T-helper 2 cell treated with Interferon-gamma antibody and Interleukin-4, amounts not matched to agents 5 μg/mL and 100 μg/mL, for 36 hours (primary cell): ENCODE measurements at places on chromosomes 2 and 18.
A peak's percentile ranks its signal among the peaks of the same experiment; 100 is the strongest.

DNA sequence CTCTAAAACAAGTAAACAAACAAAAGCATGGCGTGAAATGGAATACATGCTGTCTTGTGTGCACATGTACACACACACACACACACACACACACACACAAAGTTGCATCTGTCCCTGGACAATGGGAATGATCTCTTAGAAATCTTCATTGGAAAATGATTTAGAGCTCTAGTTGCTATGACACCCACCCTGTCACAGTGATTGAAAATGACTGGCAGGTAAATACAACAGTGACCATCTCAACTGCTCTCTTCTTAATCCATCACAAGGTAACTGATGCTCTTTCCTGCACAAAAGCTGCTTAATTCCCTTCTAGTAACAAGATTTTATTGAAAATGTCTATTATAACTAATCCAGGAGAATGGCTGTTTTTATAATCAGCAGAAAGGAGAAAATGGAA is 1011.7 kb upstream of the GYPC start:
- DNase-seq: no peak

DNA sequence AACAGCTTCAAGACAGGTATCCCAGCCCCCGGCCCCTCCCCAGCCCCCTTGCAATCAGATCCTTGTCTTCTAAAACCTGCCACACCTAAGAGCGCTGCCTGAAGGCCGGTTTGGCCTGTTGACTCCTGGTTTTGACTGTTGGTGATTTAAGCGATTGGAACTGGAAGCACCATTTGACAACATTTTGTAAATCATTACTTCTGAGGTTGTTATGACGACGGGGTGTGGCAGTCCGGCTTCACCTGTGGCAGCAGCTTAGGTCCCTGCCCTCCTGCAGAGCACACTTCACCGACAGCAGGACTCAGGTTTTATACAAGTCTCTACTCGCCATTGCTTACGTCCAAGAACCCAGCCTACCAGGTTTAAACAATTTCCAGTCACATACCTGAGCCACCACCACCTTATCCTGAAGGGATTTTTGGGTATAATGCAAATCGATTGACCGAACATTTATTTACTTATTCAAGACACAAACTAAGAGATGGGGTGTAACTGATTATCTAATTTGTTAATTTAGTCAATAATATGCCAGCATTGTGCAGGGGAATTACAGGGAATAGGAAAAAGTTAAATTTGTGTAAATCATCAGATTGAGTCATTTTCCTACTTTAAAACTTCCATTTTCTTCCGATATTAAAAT is 707 bp upstream of the DGUOK start:
- DNase-seq: no peak

DNA sequence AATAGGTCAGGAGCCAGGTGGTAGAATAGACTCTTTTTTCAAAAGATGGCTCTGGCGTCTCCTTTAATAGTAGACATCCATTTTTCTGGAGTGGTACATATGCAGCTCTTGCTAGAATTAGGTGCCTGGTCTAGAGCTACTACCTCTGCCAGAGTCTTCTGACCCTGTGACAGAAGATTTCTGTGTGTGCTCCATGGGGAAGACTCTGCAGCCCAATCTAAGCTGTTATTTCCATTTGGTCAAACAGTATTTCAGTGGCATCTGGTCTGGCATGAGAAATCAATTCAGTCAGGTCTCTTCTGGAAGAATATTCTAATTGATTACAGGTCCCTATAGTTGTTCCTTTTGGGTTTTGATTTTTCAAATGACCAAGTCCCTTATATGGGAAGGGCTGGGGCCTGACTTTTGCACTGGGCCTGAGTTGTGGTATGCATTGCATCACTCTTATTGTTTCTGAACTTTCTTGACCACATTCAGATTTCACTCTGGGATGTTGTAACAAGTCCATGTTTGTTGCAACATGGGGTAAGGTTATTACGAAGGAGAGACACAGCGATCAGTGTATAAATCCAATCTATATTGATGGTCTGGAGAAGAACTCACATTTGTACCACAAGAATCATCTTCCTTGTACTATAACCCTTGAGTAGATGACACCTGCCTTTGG is 12.1 kb downstream of the MXD1 start:
- DNase-seq: no peak

GRCh38 chr2:97761192-97761591 is 47.8 kb downstream of the ZAP70 start:
- peak; percentile 48 for DNase-seq

DNA sequence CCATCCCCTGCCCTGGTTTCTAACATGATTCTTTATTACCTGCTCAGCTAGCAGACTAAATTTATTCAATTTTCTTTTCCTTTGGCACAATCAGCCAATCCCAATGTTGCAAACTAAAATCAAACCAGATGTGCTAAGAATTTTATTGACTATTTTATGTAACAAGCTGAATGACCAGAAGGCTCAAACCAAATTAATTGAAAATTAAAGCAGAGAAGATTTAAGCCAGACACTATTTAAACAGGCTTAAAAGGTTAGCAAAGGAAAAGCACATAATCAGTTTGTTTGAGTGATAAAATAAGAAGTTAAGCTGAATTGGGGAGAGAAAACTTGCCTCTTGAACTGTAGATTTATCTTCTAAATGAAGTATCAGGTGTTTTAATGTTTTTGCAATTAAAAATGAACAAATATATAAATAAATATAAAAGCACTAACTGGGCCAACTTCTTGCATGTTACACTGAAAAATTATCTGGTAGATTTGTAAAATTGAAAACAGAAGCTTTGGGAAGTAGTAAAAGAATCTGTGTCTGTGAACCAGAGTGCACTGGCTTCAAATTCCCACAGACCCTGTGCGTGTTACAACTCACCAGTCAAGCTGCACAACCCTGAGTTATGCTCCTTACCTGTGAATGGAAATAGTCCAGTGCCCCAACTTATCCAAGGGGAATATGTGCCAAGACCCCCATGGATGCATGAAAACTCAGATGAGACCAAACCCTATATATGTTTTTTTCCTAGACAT is 283.4 kb downstream of the CNTNAP5 start:
- DNase-seq: no peak

DNA sequence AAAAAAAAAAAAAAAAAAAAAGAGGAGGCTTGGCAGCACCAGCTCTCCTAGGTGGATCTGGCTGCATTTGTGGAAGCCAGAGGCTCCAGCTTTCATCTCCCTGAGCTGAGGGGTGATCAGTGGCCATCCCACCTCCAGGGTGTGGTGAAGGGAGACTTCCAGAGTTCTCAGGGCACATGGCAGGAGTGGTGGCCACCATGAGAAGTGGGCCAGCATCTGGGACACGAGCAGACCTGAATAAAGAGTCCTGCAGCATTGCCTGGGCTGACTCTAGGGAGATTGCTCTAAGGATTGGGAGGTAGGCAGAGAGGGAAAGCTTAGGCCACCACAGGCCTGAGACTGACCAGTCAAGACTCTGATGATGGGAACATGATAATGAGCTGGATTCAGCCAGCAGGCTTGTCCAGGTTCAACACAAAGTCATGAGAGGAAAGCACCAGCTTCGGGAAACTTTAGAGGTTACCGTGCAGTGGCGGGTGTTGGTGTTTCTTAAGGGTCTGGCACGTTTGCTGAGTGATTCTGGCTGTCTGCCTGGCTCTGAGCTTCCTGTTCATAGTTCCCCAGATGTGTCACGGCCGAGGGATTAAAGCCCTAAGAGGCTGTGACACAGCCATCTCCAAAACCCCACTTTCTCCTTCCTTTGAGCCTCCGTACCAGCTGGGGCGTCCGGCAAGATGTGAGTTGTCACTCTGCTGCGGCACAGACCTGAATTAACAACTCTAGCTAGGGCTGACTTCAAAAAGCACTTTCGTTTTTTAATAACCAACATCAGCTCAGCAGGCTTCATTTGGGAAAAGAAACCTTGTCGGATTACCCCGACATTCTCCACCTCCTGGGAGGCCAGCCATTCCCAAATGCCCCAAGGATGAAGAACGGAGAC is 38.3 kb upstream of the IL1R1 start:
- DNase-seq: peak; percentile 54

DNA sequence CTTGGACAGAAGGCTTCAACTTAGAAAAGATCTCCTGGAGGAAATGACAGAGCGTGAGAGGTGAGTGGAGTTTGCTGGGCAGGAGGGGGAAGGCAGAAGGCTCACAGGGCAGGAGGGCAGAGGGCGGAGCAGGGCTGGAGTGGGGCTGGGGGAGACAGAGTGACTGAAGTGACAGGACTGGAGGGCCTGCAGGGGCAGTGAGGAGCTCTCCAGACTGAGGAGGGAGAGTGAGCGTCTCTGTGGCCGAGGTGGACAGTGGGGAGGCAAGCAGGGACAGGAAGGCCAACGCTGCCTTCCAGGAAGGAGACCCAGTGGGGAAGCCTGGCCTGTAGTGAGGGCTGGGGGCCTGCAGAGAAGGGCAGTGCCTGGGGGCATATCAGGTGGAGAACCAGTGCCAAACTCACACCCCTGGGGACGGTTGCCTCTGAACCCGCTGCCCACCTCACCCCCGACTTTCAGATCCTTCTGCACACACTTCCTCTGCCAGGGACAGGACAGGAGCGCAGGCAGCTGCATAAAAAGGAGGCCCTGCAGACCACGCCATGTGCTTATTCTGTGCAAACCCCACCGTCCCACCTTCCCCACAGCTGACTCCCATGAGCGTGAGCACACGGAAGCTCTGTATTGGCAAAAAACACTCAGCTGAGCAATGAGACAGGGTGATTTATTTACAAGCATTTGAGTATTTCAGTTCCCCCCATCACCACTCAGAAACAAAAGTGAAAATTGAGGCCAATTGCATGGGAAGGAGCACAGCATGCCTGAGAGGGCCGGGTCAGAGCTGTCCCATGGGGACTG is 244.3 kb downstream of the FAM210A start:
- DNase-seq: no peak

- no peak for DNase-seq
Measured at GRCh38 chr18:24942144-24942543, 409.8 kb downstream of the ZNF521 start.

GRCh38 chr2:27887830-27888229 is 2.4 kb downstream of the RBKS start:
- DNase-seq: no peak

DNA sequence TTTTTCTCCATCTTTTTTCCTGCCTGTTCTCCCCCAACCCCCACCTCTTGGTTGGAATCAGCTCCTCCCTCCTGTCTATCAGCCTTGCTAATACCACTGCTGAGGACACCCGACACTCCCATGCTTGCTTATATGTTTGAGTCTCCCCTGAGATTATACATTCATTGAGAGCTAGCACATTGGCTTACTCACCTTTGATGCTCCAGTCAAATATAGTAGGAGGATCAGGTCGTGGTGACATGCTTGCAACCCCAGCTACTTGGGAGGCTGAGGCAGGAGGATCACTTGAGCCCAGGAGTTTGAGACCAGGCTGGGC is 91.5 kb upstream of the CCBE1 start:
- DNase-seq: no peak

- DNase-seq: no peak
Measured at GRCh38 chr2:154480521-154480920, 218.0 kb upstream of the KCNJ3 start.

GRCh38 chr2:149564983-149565382 is 22.6 kb downstream of the MMADHC start:
- no peak for DNase-seq

- DNase-seq: no peak
Measured at GRCh38 chr2:222731201-222731621, 59.8 kb downstream of the MOGAT1 start.

DNA sequence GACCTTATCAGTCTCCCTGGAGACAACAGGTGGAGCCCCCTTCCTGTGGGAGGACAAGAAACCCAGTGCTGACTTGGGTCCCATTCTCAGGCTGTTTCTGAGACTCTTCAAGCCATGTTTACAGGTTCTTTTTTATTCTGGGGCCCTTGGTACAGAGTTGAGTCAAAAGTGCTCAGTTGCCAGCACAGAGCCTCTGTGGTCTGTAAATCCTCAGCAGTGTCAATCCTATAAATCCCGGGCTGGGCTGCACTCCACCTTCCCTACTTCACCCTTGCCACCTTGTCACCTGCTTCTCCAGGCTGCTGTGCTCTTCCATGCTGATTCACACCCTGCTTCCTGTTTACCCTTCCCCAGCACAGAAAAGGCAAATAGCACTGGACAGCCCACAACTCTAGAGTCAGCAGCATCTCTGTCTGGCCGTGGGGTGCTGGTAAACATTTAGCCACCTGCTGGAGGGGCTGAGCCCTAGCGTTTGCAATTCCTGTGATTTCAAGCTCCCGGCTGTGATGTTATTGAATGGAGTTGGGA is 74.7 kb downstream of the TNFRSF11A start:
- no peak for DNase-seq

- DNase-seq: no peak
Measured at GRCh38 chr2:181841079-181841478, 50.5 kb upstream of the ITPRID2 start.

DNA sequence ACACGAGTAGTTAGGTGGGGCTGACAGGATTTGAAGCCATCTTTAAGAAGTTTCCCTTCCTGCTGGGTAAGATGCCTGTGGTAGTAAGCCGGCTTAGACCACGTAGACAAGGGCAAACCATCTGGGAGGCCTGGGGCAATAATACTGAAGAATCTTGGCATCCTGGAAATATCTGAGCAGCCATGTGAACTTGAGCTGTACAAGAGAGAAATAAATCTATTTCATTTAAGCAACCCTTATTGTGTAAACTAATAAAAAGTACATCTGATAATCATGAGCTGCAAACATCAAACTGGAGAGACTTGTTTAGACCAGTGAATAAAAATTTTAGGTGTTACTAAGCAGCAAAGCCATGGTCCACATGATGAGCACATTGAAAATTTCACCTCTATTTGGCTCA is 11.4 kb upstream of the CETN1 start:
- no peak for DNase-seq

- DNase-seq: no peak
Measured at GRCh38 chr2:171763602-171764001, 76.3 kb downstream of the DYNC1I2 start.

DNA sequence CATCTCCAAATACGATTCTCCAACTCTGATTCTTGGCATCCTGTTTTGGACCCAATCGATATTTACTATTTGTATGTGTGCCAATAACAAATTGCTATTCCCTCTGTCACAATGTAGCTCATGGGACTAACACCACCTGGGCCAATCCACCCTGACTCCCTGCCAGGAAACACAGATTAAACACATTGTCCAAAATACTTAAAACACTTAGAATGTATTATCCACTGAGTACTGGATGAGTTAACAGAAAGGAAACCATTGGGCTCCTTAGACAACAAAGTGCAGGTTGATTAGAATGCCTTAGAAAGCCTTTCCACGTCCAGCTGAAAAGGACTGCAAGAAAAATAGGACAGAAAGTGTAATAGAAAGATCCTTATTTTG is 79.4 kb upstream of the ARHGAP28 start:
- no peak for DNase-seq

GRCh38 chr2:185433824-185434223 is 304.8 kb upstream of the FSIP2 start:
- DNase-seq: no peak
